ENCODE measurements at places on chromosomes 13 and 19.

- DNase-seq: no peak
These were observed 323.9 kb downstream of the MZT1 start for GRCh38 chr13:72403396-72404010.

- DNase-seq: no peak
These were observed 358.5 kb downstream of the MYO16 start for GRCh38 chr13:108987944-108988343.

DNA sequence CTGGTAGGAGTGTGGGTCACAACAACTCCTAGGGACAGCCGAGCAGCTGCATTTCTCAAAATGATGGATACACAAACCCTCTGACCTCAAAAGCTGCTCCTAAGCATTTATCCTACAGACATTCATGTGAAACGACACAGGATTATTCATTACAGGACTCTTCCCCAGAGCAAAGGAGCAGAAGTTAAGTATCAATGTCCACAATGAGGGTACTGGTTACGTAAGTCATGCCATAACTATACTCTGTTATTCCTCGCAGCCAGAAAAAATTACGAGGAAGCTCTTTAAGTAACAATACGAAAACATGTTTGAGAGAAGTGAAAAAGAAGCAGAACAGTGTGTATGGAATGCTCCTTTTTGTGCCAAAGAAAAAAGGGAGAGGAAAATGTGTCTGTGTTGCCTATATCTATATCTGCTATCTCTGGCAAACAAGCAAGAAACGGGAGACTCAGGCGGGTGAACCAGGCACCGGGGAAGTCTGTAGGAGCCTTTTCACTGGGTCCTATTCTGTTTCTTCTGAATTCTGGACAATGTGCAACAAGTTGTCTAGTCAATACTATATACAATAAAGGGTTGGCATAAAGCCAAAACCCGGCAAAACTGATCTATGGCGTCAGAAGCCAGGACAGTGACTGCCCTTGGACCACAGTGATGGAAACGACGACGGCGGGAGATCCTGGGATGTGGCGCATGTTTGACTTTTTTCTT, 1.3 kb downstream of the ISOC2 start:
- no peak for DNase-seq

- DNase-seq: no peak
These were observed 4.5 kb downstream of the NAA16 start for GRCh38 chr13:41315443-41316047.

DNA sequence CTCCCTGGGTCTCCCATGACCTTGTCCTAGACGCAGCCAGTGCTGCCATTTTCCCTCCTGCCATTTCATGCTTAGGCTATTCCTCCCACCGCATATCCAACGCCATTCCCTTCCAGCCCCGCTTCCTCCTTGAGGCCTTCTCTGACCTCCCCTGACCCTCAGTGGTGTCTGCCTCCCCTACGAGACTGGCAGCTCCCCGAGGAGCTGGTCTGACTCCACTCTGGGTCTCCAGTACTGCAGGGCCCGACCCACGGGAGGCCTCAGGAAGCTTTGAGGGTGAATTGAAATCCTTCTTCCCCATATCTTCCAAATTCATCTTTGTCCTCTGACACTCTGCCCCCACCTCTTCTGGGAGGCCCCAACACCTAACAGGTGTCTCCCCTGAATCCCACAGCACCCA, 708 bp downstream of the KLK15 start:
- no peak for DNase-seq

GRCh38 chr13:98252931-98253470, 75.9 kb upstream of the RNF113B start:
- DNase-seq: no peak

- no peak for DNase-seq
These were observed 150.4 kb downstream of the GGACT start for GRCh38 chr13:100438059-100438788.

GRCh38 chr19:13825489-13826441, 30.5 kb downstream of the ZSWIM4 start:
- DNase-seq: no peak

GRCh38 chr19:38805180-38805579, 7.6 kb downstream of the LGALS4 start:
- no peak for DNase-seq

- DNase-seq: no peak
These were observed 88.4 kb upstream of the IRS2 start for GRCh38 chr13:109874484-109875454.

DNA sequence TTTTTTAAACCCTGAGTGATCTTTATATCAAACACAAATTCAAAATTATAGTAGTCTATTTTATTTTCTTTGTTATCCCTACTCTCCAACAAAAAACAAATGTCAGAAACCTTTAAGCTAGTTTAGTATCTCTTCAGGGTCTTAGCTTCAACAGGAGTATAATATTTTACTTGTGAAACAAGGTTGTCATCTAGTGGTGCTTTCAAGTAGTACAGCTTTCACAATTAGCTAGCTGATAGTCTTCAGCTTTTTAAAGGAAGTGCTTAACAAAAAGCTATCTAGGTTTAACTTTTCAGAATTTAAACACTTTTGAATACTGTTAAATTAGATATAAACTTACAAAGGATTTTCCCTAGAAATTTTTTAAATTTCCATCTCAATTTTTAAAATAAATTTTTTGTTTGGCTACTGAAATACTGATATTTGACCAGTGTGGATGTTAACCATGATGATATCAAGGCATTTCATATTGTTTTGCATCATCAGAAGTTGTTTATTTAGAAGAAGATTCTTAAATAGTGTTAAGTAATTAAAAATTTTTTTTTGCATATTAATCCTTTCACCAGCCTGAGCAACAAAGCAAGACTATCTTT, 34.2 kb downstream of the TDRD3 start:
- DNase-seq: no peak

- DNase-seq: no peak
These were observed 127.4 kb downstream of the DCT start for GRCh38 chr13:94352057-94352456.

GRCh38 chr13:52344108-52344507, 61.9 kb downstream of the THSD1 start:
- DNase-seq: no peak

DNA sequence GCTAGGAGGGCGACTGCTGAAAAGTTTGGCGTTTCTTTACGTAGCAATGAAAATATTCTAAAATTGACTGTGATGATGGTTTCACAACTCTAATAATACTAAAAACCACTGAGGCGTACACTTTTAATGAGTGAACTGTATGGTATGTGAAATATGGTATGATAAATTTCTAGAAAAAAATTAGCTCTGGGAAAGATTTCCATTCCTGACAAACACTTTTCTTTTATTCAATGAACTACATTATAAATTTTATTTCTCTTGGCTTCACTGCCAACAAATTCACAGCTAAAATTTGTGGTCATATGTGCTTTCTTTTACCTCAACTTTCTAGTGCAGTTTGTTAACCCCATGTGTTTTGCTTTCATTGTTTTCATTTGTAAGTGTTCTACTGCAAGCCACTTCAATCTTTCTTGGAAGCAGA, 11.1 kb downstream of the ZC3H13 start:
- DNase-seq: no peak

- no peak for DNase-seq
These were observed 213.5 kb downstream of the DLEU7 start for GRCh38 chr13:50629966-50630365.

DNA sequence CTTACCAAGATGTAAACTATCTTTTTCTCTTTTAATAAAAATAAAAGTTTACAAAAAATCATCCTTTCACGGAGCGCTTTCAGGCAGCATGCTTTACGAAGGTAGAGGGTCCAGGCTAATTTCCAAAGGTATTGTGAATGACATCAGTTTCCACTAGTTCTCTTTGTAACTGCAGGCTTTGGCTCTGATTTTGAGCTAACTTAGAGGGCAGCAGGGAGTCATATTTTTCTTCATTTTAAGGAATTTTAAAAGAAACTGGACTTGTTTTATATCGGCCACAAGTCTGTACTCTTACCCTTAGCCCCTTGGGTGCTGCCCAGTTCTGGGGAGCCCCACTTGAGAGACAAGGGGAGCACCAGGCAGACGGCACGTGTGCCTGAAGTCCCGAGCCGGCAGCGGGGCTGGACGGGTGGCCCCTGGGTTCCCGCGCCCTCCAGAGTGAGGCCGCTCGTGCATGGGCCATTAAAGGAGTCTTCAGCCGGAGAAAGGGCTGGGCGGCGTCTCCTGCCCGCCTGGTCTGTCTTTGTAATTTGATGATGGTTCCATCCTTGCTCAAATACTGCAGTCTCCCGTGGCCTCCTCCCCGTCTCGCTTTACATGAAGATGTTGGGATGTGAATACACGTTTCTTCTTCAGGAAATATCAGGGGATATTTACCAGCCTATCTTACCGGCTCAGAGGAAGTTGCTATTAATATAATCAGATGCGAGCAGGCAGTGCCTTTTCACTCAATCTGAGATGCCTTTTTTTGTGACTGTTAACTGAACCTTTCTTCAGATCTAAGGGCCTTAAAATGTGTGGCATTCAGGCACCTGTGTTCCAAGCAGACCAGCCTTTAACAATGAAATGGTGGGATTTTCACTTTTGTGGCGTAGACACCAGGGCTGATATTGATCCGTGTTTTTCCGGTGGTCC, 67.4 kb downstream of the GGACT start:
- DNase-seq: no peak

- DNase-seq: no peak
These were observed 1284.2 kb downstream of the EFNB2 start for GRCh38 chr13:105251293-105251692.

GRCh38 chr19:3981736-3982681, 3.3 kb downstream of the EEF2 start:
- DNase-seq: no peak

- DNase-seq: no peak
These were observed 60.5 kb downstream of the ZMYM2 start for GRCh38 chr13:20019043-20019442.

DNA sequence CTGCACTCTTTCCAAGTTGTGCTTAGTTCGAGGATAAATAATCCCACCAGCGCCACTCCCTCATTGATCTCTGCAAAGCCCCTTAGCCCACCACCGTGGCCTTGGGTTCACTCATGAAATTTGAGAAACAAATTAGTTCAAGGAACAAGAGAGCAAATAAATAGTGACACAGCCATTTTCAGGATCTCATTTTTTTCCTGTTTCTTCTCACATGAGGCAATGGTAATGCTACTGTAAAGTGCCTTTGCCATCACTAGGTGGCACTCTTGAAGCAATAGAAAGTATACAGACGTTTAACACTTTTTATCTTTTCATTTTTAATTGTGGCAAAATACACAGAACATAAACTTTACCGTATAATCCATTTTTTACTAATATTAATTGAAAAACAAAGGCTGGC, 76.8 kb upstream of the ZNF835 start:
- no peak for DNase-seq

DNA sequence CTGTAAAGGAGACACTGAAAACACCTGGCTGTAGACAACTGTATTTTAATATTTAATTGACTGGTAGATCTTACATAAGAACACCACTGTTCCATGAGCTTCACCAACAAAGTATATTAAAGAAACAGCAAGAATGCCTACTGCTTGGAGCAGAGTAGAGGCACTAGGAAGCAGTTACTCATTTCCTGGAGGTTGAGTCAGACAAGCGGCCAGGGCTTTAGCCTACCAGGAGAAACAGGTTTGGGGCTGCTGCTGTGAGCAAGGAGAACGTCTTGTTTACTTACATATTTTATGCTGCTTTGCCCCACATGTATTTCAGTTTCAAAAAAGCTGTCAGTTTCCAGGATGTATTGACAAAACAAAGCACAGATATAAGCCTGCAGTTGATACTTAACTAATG, 33.4 kb downstream of the ALG5 start:
- DNase-seq: no peak

DNA sequence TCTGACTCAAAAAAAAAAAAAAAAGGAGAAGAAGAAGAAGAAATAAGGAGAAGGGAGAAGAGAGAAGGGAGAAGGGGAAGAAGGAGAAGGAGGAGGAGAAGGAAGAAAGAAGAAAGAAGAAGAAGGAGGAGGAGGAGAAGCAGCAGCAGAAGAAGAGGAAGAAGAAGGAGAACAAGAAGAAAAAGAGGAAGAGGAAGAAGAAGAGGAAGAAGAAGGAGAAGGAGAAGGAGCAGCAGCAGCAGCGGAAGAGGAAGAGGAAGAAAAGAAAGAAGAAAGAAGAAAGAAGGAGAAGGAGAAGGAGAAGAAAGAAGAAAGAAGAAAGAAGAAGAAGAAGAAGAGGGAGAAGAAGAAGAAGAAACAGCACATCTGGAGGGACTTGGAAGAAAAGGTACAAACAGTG, 4.1 kb upstream of the CNN1 start:
- no peak for DNase-seq

DNA sequence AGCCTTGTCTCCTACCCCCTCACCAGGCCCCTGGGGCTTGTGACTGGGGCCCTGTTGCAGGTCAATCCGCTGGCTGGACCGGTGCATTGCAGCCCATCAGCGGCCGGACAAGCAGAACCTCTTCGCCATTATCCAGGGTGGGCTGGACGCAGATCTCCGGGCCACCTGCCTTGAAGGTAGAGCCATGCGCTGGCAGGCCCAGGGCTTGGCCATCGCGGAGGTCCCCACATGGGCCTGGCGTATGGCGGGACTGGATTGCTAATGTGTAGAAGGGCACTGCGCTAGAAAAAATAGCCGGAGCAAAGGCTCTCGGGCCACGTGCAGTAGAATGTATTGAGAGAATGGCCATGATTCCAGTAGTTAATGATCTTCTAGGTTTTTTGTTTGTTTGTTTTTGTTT, 6.2 kb downstream of the QTRT1 start:
- no peak for DNase-seq

GRCh38 chr19:35911790-35912189, 3.7 kb upstream of the TYROBP start:
- DNase-seq: no peak

DNA sequence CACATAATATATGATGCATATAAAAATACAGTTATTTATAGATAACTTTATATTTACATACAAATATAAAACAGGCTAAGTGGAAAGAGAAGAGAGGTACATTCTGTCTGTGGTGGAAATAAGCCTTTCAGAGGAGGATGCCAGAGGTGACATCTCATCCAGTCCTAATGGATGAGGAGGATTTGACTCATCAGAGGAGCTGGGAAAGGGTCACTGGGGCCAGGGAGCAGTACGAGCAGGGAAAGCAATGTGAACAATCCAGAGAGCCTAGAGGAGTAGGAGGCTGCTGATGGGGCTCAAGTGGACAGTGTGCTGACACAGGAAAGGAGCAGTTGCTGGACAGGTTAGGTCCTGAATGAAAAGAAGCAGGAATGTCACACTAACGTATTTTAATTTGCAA, 18.6 kb downstream of the NALCN start:
- no peak for DNase-seq

- DNase-seq: no peak
These were observed 125.5 kb downstream of the TBC1D4 start for GRCh38 chr13:75356421-75356820.

- no peak for DNase-seq
These were observed 49.6 kb upstream of the DIAPH3 start for GRCh38 chr13:60213236-60213744.

DNA sequence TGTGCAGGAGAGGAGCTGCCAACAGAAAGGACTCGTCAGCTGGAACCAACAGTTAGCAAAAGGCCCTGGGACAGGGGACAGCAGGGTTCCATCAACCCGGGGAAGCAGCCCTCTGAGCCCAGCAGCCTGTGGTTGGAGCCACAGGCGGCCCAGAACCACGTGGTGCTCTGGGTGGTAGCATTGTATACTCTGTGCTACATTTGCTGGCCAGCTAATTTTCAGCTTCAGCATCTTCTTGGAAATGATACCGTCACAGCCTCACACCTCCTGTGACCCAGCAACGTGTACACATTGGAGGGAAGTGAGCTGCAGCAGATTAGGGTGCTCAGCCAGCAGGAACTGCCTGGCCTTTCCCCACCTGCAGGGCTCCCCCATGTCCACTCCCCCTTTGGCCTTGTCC, 13.1 kb upstream of the MTIF3 start:
- DNase-seq: no peak

GRCh38 chr19:50377517-50377916, 1.3 kb downstream of the NR1H2 start:
- DNase-seq: no peak

- DNase-seq: no peak
These were observed 339.7 kb downstream of the MTUS2 start for GRCh38 chr13:29159871-29160270.
